Esophagus squamous epithelium (tissue), 5 donors: ENCODE measurements at places on chromosomes 7 and 10.

GRCh38 chr7:148245381-148245780 is 345.2 kb upstream of the C7orf33 start:
- no peak for DNase-seq

DNA sequence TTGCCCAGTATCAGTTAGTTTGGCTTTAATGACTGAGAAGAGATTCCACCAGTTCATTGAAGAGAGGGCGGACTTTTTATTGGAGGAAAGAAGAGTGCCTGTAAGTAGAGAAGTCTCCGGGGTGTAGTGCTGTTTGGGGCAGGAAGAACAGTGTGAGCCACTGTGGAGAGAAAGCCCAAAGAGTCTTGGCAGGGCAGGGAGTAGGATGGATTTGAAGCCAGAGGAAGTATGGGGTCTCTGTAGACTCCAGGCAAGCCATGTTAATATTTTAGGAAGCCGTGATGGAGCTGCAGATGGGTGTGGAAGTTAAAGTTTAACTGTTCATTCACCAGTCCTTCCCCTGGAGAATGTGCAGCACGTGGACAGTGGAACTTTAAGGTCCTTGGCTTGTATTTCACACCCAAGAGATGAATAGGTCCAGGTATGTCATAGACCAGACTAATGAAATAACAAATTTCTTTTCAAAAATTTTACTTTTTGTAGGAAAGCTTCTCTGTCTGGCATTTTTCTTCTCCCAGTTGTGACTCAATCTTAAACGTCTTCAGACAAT is 54.1 kb downstream of the TCF7L2 start:
- no peak for DNase-seq

DNA sequence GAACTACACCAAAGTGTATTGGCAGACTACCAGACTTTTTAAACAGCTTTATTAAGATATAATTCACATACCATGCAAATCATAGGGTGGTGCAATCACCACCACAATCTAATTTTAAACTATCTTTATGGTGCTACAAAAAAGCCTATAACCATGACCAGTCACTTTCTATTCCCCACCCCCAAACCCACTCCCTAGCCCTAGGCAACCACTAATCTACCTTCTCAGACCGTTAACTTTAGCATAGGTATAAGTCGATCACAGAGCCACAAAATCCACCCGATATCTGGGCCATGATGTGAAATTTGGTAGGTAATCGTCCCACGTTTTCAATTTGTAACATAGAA is 536 bp upstream of the POM121 start:
- no peak for DNase-seq

GRCh38 chr7:31735991-31736982 is 49.3 kb downstream of the PPP1R17 start:
- no peak for DNase-seq

- no peak for DNase-seq
Observed at GRCh38 chr10:68348265-68348741, 15.6 kb upstream of the PBLD start.

GRCh38 chr7:70736715-70737460 is 395.1 kb upstream of the GALNT17 start:
- DNase-seq: no peak

GRCh38 chr7:3440509-3440908 is 139.5 kb downstream of the SDK1 start:
- DNase-seq: no peak

GRCh38 chr10:26380815-26381214 is 57.3 kb upstream of the APBB1IP start:
- DNase-seq: no peak

DNA sequence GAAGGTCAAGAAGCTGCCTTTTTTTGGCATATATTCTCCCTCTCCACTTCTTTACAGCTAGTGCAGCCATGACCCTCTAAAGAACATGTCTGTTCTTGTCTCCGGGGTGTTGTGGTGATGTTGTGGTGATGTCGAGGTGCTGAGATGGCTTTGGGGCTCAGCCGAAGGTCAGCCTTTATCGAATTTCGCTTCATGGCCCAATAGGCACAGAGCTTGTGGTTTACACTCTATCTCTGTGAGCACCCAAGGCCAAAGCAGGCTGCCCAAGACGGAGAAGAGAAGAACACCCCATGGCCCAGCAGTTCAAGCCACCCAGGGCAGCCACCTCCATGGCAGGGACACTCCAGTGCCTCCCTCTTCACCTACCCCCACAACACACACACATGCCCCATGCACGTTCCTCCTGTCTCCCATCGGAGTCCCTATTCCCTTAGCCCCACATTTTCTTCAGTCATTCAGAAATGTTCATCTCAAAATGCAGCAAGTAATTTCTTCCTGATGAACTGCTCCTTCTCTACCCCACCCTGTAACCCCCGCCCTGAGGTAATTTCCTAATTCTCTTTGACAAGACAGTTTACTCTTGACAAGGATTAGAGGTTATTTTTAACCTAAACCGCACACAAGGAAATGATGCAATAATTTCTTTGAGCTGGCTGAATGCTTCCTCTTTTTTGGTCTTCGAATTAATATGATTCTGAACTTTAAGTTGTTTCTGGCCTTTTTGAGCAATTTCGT is 18.6 kb upstream of the ADRB1 start:
- DNase-seq: no peak

DNA sequence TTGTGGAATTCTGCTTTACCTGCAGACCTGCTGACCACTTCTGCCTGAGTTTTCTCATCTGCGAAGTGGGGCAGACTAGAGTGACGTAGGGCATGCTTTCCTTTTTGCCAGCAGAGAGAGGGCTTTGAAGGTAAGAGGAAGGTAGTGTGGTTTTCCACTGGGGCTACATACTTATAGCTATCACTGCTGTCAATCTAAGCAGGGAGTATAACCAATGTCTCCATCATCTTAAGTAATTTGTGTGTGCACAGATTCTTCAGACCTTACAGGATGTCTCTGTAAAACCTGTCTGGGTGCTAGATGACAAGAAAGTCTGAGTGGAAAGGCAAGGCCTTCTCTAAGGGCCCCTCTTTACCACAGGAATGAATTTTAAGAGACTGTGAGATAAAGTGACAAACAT is 106.8 kb downstream of the RBM20 start:
- DNase-seq: no peak

DNA sequence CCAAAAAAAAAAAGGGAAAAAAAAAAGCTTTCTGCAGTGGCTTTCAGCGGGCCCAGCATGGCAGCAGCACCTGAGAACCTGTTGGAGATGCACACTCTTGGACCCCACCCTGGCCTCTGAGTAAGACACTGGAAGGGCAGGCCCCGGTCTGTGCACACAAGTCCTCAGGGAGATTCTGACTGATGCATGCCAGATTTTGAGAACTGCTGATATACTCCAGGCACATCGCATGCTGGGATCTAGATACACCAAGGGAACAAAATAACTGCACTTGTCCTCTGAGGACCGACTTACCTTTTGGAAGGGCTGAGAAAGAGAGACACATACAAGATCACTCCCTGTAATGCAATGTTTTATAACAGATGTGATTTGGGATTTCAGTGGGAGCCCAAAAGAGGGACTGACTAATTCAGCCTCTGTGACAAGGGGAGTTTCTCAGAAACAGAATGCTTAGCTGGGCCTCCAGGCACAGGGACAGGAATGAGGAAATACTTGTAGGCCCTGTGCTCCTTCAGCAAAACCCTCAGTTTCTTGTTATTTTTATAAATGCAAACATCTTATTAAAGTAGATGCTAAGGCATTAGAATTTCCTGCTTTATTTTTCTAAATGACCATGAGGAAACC is 8.2 kb downstream of the EGFR start:
- no peak for DNase-seq

- DNase-seq: no peak
Observed at GRCh38 chr10:126092366-126093215, 196.2 kb downstream of the FANK1 start.

GRCh38 chr10:110035070-110035921 is 27.5 kb downstream of the ADD3 start:
- no peak for DNase-seq

DNA sequence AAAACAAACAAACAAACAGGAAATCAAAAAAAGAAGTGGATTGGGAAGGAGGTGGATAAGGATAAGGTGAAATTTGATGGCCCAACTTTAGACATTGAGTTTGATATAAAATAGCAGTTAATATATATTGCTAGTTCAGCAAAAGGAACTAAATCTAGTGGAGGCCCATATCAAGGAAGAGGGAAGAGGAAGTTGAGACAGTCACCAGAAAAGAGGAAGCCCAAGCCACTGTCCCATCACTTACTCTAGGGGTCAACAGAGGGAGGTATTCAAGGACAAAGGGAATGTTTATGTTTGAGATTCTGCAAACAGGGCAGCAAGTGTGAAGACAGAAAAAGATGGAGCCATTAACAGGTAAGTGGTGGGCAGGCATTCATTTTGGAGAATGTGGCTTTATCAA is 3.7 kb downstream of the LAMTOR4 start:
- no peak for DNase-seq

DNA sequence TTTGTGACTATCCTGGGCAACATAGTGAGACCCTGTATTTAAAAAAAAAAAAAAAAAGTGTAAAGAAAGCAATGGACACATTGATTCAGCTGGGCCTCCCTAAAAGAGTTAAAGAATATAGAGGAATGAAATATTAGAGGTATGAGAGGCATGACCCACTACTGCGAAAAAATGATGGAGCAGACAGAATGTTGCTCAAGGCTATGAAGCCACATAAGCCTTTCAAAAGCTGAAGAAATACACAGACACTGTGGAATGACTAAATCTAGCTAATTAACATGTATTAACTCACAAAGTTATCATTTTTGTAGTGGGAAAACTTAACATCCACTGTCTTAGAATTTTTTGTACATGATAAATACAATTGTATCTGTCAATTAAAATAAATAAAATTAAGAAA is 107.3 kb downstream of the HGF start:
- DNase-seq: no peak

DNA sequence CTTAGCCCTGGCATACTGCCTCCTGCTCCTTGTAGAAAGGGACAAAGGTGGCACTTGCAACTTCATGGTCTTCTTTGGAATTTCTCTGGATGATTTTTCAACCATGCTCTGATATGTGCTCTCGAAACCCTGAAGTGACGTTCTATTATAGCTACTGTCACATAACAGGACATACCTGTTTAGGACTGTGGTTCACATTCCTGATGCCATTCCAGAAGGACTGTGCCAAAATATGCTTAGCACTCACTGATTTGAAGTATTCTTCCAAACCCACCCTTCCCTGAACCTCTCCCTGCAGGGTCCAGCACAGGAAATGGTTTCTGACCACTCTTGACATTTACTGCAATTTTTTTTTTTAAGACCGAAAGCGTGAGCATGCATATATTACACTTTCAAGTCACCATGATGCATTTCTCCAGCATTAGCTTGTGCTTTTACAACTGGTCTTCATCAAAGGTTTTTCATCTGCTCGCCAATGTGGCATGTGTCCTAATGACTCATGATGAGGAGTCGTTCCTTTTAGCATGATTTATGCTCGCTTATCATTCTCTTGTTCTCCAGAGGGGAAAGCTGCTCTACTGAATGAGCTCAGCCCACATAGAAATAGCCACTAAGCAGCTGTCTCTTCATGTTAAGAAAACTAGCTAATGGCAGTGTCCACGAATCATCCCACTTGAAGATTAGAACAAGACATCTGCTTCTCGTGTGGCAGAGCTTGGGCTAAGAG is 135.2 kb downstream of the ADAM12 start:
- no peak for DNase-seq

DNA sequence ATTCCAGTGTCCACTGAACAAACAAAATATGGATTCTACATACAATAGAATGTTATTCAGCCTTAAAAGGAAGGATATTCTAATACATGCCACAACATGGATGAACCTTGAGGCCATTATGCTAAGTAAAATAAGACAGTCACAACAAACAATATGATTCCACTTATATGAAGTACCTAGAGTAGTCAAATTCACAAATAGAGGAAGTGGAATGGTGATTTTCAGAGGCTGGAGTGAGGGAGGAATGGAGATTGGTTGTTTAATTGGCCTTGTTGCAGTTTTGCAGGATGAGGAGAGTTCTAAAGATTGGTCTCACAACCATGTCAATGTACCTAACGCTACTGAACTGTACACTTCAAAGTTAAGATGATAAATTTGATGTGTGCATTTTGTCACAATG is 119.6 kb downstream of the CHN2 start:
- no peak for DNase-seq

- no peak for DNase-seq
Observed at GRCh38 chr7:129525225-129525862, 23.0 kb downstream of the SMKR1 start.

GRCh38 chr7:122605929-122606328 is 93.0 kb downstream of the RNF133 start:
- no peak for DNase-seq

DNA sequence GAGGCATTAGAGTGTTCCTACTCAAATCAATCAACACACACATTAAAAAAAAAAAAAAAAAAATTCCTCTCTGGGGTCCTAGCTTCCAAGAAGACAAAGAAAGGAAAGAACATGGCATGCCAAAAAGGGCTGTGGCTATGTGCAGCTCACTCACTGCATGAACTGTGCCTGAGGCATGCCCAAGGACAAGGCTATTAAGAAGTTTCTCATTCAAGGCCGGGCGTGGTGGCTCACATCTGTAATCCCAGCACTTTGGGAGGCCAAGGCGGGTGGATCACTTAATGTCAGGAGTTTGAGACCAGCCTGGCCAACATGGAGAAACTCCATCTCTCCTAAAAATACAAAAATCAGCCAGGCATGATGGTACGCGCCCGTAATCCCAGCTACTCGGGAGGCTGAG is 41.9 kb upstream of the PPP3CB start:
- no peak for DNase-seq

DNA sequence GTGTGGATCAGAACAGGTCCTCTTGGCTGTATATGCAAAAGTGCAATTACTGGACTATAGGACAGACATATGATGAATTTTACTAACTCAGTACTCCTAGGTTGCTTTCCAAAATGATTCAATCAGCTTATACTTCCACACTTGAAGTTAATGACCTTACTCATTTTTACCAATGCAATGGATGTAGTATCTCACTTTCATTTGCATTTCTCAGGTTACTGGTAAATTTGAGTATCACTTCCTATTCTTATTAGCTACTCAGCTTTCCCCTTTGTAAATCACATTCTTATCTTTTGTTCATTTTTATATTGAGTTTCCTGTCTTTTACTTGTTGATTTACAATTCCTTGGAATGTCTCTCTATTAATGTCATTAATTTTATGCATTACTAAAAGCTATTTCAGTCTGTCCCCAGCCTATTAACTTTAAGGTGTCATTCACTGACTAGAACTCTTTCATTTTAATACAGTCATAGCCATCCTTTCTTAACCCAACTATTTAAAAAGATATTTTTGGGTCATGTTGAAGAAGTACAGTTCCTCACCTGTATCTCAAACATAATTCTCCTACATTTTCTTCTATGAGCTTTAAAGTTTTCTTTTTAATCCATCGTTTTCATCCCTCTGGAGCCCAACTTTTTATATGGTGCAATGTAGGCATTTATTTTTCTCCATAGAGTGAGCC is 88.6 kb downstream of the VIM start:
- no peak for DNase-seq

- no peak for DNase-seq
Observed at GRCh38 chr10:20760460-20760859, 136.7 kb downstream of the NEBL start.

GRCh38 chr10:33106767-33107166 is 148.7 kb upstream of the ITGB1 start:
- DNase-seq: no peak
